ENCODE measurements at places on chromosomes 12 and 14.
A peak's percentile ranks its signal among the peaks of the same experiment; 100 is the strongest.

DNA sequence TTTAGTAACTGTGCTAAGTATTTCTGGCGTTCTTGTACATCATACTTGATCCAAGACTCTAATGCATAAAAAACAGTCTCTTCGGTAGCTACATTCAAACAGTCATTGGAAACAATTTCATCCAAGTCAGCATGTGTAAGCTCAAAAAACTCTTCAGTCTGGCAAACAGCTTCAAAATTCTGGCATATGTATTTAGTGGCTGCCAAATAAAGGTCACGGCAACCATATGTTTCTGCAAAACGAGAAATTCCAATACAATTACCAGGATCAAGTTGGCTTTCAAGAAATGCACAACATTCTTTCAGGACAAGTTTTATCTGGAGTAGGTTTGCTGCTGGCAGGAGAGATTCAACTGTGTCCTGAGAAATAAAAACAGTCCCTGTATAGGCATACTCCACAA, 16.5 kb downstream of the KLHL28 start:
- DNase-seq = no peak

GRCh38 chr12:59070322-59070933, 150.1 kb upstream of the LRIG3 start:
- DNase-seq = no peak

GRCh38 chr14:87489196-87489819, 503.7 kb downstream of the GALC start:
- DNase-seq = no peak

- no peak for DNase-seq
Observed at GRCh38 chr14:98704441-98704840, 567.6 kb downstream of the BCL11B start.

GRCh38 chr12:3135522-3136461, 58.6 kb downstream of the TSPAN9 start:
- peak; percentile 70 for DNase-seq

- DNase-seq = no peak
Observed at GRCh38 chr12:70920891-70921290, 353 bp upstream of the PTPRR start.

- no peak for DNase-seq
Observed at GRCh38 chr12:24014915-24015832, 65.7 kb upstream of the SOX5 start.

DNA sequence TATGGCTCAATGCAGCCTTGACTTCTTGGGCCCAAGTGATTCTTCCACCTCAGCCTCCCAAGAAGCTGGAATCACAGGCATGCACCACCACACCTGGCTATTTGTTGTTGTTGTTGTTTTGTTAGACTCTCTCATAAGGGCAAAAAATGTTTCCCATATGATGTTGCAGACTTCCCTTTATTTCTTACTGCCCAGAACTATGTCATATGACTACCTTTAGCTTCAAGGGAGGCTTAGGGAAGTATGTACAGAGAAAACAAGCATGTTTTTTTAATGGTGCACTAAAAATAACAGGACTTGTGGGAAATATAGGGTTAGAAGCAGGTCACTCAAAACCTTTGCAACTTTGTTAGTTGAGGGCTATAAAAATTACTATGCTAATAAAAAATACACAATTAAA, 4.3 kb upstream of the GPR19 start:
- DNase-seq = no peak

DNA sequence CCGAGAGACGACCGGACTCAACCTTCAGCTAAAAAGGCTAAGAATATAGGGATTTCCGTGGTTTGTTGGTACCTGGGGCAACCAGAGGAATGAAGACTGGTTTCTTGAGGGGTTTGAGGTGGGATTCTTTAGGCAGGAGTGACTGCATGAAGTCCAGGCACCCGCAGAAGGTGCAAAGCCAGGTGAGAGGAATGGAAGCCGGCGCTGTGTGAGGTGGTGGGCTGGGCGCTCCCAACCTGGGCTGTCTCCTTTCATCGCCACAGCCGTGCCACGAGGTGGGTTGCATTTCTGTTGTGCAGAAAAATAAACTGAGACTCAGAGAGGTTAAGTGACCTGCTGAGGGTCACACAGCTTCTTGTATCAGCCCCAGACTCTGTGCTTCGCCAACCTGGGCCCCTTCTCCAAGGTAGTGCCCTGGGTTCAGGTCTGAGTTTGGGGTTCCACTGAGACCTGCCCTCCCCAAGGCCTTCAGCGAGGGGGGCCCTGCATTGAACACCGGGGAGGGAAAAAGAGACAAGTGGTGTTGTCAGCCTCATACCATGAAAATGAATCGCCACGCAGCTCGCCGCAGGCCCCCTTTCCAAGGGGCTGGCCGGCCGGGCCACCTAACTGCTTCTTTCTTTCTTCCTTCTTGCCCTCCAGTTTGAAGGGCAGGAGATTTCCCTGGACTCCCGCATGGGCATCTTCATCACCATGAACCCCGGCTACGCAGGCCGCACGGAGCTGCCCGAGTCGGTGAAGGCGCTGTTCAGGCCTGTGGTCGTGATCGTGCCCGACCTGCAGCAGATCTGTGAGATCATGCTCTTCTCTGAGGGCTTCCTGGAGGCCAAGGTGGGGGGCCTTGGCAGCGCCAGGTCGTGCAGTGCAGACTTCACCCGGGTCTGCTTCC, 88.4 kb downstream of the DNAH10 start:
- no peak for DNase-seq

GRCh38 chr14:50425816-50426215, 29.1 kb upstream of the CDKL1 start:
- DNase-seq = no peak

DNA sequence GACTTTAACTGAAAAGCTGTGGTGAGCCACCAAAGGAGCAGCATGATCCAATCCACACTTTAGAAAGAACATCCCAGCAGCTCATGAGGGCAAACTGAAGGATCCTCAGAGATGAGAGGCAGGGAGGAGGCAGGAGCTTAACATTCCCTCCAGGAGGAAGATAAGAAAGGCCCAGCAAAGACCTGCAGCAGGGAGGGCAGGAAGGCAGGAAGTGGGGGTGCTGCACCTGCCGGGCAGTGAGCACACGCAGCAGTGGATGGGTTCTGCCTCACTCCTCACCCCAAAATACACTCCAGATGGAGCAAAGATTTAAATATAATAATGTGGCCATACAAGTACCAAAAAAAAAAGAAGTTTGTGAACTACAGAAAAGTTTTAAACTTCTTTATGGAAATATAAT, 48.4 kb downstream of the GCH1 start:
- no peak for DNase-seq

DNA sequence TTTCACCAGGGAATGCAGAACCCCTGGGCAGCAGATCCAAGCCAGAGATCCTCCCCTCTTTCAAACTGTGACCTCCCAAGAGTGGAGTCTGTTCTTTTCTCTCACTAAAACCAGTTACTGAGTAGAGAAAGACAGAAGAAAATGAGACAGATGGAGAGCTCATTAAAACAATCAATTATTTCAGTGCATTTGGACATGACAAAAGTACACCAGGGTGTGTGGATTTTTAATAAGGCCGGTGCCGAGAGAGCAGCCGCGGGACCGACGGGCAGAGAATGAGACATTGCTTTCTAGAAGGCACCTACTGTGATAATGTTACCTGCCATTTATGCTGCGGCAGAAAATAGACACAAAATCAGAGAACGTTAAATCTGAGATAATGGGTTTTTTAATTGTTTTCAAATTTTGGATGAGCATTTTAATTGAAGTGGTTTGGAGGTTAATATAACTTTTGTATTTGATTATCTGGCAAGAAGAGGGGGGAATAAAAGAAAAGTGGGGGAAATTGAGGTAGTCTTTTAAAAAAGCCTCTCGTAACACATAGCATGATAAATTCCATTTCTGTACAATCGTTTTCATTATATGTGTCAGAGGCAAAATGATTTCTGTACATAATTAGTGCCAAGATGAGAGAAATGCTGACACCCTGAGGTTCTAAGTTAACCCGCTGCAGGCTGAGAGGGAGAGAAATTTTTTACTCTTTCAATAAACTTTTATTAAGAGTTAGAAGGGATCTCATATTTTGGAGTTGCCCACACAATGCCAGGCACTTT, 70.8 kb downstream of the HSPB8 start:
- DNase-seq = no peak

GRCh38 chr12:116319898-116320621, 42.6 kb upstream of the MED13L start:
- DNase-seq = peak; percentile 28

DNA sequence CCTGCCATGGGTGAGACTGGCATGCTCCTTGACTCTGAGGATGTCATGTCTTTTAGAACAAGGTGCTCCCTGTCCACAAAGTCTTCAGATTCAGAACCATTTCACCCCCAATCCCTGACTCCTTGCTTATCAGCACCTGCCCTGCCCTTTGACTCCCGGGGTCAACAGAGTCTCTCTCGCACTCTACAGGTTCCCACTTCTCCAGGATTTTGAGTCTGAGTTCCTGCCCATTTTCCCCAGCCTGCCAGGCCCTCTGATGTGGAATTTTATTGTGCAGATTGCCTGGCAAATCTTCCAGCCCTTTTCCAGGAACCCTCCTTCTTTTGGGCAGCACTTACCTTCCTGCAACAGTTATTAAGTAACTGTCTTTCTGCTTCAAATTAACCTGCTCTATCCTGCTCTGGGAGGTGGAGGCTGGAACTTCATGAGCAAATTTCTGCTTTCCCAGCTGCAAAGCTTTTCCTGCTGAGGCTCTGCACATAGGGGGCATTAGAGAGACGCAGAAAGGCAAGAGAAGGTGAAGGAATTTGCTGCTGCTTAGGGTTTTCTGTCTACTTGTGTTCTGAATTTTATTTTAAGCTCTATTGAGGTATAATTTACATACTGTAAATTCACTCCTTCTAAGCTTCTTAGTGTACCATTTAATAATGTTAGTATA, 259.1 kb downstream of the PCNX1 start:
- peak; percentile 72 for DNase-seq

DNA sequence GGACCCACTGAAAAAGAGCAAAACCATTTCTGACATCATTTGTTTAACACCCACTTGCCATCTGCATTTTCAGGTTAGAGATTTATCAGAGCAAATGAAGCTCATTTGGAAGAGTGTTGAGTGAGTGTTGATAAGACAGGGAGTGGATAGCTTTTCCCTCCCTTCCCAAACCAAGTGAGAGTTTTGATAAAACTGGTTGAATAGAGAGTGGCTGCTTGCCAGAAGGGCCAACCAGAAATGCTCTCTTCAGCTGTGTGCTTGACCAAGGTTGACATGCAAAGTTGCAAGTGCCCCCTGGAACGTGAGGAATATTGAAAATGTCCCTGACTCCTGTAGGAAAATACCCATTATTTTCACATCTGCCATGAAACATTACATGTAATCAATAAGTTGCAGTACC, 1487.0 kb upstream of the FLRT2 start:
- DNase-seq = no peak

GRCh38 chr12:14884458-14884878, 1.2 kb downstream of the MGP start:
- DNase-seq = peak; percentile 97

DNA sequence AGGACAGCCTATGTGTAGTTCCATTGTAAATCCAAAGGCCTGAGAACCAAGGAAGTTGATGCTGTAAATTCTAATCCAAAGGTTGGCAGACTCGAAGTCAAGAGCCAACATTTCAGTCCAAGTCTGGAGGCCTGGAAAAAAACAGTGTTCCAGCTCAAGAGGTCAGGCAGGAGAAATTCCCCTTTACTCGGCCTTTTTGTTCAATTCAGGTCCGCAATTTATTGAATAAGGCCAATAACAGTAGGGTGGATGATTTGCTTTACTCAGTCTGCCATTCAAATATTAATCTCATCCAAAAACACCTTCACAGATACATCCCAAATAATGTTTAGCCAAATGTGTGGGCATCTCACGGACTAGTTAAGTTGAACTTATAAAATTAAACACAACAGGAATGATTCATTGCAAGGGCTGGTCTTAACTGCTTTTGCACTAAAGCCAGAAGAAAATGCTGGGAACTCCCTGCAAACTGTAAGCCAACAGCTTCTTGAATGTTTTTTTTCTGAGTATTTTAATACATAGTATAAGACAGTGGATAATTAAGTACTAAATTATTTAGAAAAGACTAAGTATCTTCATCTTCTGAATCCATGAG, 197.4 kb upstream of the GARIN6 start:
- DNase-seq = no peak

DNA sequence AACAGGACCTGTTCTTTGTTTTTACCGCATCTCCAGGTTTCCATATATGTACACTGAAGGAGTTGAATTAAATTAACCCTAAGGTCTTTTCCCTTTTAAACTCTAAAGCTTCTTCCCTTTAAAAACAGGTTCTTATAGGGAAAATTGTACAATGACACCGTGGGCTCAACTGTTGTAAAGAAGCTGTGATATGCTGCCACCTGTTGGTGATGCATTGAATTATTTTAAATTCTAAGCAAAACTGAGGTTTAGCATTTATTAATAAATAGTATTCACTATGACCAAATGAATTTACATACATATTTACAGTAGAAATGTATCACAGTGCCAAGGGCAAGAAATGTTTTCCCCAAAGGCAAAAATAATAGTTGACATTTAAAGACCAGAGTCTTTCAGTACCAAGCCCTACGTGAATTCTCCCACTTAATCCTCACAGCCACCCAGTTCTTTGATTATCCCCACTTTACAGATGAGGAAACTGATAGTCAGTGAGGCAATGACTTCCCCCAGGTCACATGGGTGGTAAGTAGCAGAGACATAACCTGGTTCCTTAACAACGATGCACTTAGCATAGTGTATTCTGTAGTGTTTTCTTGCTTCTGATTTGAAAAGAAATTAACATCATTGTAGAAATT, 35.7 kb upstream of the TMEM263 start:
- DNase-seq = peak; percentile 58

- no peak for DNase-seq
Observed at GRCh38 chr14:100573002-100573756, 14.0 kb downstream of the BEGAIN start.

DNA sequence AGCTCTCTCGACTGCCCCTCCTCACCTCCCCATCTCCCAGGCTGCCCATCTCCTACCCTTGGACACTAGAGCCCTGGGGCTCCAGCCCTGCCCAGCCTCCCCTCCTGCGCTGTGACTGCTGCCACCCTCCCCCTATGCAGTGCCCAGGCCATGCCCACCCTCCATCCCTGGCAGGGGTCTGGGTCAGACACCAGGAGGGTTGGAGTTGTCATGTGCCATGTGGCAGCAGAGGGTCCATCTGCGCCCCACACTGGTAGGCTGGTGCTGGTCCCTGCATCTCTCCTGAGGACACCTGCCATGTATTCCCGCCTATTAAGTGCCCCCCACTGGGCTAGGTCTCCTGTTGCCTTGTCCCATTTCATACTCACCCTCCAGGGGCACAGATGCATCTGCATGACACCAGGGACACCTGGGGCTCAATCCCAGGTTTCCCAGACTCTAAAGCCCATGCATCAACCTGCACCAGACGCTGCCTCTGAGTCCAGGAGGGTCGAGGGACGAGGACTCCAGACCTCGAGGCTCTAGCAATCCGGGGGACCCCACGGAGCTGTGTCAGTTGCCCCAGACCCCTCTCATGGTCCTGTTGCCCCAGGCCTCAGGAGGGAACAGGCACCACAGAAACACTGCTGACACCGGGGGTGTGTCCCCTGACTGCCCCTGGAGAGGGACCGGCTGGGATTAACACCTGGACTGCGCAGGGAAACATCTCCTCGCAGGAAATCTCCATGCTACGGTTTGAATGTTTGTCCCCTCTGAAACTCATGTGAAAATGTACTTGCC, 23.4 kb upstream of the SFSWAP start:
- no peak for DNase-seq

All from RPMI8226 (cell line).